ENCODE measurements at places on chromosomes 7 and 10.

DNA sequence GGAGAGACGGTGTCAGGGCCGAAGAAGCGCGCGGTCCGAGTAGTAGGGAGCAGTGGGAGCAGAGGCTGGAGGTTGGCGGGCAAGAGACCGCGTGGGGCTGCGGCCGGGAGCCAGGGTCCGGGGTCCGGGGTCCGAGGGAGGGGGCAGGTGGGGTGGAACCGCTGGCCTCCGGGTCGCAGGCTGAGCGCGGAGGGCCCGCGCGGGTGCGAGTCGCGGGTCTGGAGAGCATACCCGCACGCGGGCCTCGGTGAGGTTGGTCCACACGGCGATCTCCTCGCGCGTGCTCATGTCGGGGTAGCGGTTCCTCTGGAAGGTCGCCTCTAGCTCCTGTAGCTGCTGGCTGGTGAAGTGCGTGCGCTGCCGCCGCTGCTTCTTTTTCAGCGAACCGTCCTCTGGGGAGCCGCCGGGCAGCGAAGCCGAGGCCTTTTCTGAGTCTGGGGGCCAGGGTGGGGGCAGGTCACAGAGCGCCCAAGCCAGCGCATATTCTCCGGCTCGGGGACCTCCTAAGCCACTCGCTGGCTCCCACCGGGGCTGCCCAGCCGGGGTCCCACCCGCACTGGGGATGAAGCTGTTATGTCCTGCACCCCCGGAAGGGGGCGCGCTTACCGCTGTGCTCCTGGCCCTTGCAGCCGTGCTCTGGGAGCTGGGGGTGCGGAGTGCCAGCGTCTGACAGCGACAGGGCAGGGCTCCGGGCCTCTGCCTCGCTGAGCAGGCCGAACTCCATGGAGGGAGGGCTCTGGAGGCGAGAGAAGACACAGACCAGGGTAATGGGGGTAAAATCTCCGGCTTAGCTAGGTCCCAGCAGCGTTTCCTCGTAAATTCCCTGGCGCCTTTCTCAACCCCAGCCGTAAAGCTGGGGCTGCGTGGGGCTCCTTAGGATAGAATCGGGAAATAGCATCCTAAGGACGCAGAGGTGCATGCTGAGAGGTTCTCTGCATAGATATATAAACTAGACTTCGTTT is 5.5 kb downstream of the ELOVL3 start:
- DNase-seq: peak; percentile 51

GRCh38 chr10:51846856-51847506 is 147.6 kb upstream of the CSTF2T start:
- DNase-seq: no peak

DNA sequence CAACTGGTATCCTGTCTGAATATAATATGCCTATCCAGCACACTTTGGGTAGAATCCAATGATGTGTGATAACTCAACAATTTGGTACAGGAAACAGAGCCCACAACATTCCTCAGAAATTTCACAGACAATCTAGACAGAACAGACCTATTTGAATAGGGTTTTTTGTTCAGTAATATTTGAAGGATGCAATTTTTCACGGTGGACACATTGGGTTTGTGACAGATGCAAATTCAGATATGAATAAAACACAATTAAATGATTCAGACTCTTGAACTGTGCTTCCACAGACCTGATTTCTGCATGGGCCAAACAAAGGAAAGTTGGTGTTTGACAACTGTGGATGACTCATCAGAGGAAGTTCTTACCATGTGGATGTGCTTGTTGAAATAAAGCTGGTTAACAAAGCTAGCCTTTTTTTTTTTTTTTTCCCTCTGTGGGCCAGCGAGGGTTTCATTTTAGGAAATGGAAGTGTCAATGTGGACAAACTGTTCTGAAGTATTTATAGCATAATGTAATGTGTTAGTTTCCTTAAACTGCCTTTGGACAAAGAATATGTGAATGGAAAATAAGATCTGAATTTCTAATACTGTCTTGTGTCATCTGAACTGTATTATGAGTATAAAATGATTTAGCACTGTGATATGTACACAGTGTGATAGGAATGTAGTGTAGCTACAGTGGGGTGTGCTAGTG is 43.2 kb upstream of the FAM133B start:
- no peak for DNase-seq

- no peak for DNase-seq
Measured at GRCh38 chr7:47345857-47346298, 236.0 kb downstream of the TNS3 start.

- DNase-seq: no peak
Measured at GRCh38 chr10:103724771-103725170, 130.6 kb downstream of the SH3PXD2A start.

All from WERI-Rb-1 (cell line).